ENCODE measurements at places on chromosomes 1 and 21.

- no peak for DNase-seq
Measured at GRCh38 chr1:229169399-229169798, 101.5 kb upstream of the RAB4A start.

GRCh38 chr1:46041551-46041950, 90.9 kb downstream of the PIK3R3 start:
- DNase-seq: no peak

- DNase-seq: no peak
Measured at GRCh38 chr1:54335011-54335754, 71.0 kb downstream of the SSBP3 start.

- DNase-seq: no peak
Measured at GRCh38 chr1:216457356-216457755, 34.1 kb upstream of the USH2A start.

GRCh38 chr1:43507296-43508295, 23.1 kb upstream of the PTPRF start:
- no peak for DNase-seq

DNA sequence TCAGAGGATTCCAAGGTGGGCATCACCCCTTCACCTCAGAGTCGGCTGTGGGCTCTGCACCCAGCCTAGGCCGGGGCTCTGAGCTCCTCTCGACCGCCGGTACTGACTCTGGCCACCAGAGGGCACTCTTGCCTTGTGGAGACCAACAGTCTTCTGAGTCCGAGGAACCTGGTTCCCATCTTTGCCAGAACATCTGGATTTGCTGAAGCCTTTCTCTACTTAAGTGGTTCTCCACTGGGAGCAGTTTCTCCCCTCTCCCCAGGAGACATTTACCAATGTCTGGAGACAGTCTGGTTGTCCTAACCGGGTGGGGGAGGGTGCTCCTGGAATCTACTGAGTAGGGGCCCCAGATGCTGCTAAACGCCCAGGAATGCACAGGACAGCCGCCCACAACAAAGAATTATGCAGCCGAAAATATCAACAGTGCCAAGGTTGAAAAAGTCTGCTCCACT, 9.4 kb downstream of the ETV3L start:
- peak; percentile 82 for DNase-seq

DNA sequence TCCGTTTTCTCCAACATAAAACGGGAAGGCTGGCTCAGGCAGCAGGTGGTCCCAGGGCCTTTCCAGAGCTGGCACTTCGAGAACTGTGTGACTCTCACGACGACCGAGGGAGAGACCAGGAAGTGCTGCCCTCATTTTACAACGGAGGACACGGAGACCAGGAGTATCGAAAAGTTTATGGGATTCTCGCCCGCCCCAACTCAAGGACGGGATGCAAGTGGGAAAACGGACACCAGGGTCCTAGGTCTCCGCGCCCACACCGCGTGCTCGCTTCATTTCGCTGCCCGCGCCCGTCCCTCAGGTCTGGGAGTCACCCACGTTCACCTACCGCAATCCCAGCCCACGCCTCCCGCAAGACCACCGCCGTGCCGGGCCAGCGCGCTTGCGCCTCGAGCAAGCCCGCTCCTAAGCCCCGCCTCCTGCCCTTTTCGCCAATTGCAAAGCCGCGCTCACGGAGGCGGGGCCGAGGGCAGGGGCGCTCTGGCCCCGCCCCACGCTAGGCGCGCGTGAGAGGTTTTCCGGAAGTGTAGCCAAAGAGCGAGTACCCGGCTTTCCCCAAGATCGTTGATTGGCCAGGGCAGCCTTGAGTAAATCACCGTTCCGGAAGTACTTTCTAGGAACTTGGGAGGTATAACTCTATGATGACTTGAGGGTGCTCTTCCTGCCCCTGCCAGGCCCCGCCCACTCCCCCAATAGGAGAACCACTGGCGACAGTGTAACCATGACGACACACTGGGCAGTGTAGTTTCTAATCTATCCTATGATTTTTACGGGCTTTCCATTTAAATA, at the start of gene PARS2:
PARS2 (minus strand) TSS at position 391 of the 789 bp plus-strand sequence. CDS start 5,362 bp downstream, outside the sequence.
- peak; percentile 99 for DNase-seq

DNA sequence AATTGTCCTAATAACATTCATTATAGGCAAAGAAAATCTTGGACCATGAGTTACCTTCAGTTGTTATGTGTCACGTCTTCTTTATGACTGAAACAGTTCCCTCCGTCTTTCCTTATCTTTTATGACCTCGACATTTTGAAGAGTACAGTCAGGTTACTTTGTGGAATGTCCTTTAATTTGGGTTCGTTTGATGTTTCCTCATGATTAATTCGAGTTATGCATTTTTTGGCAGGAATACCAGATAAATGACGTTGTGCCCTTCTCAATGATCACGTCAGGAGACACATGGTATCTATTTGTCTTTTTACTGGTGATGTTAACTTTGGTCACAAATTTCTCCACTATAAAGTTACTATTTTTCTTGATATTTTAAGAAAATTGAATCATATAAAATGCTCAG, 17.3 kb upstream of the KLF17 start:
- no peak for DNase-seq

DNA sequence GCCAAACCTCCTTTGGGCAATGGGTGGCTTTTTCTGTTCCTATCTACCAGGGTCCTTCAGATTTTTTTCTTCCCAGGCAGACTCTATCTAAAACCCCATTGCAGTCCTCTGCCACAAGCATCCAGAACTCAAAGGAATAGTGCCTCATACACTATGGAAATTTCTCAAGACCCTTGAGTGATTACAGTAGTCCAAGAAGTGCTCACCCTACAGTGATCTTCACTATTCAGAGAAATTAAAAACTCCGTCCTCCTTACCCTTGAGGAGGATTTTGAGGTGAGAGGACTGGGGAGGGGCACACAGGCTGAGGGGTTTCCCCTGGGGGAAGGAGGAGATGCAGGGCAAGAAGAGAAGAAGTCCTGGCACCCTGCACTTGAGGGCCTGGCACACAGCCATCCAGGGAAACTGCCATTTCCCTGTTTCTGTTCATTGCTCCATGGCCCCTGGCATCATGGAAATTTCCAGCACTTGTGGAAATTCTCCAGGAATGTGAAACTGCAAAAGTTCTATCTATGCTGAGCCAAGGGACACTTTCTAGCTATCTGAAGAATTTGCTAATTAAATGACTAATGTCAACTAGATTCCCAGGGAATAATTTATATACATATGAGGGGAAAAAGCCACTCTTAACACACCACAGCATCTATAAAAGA, 102.5 kb upstream of the ATP1B1 start:
- DNase-seq: no peak

GRCh38 chr1:162487241-162487640, 10.4 kb upstream of the UHMK1 start:
- DNase-seq: no peak

GRCh38 chr1:43066578-43066977, 105.5 kb downstream of the EBNA1BP2 start:
- no peak for DNase-seq

GRCh38 chr1:206826394-206826793, 39.0 kb upstream of the IL20 start:
- no peak for DNase-seq

DNA sequence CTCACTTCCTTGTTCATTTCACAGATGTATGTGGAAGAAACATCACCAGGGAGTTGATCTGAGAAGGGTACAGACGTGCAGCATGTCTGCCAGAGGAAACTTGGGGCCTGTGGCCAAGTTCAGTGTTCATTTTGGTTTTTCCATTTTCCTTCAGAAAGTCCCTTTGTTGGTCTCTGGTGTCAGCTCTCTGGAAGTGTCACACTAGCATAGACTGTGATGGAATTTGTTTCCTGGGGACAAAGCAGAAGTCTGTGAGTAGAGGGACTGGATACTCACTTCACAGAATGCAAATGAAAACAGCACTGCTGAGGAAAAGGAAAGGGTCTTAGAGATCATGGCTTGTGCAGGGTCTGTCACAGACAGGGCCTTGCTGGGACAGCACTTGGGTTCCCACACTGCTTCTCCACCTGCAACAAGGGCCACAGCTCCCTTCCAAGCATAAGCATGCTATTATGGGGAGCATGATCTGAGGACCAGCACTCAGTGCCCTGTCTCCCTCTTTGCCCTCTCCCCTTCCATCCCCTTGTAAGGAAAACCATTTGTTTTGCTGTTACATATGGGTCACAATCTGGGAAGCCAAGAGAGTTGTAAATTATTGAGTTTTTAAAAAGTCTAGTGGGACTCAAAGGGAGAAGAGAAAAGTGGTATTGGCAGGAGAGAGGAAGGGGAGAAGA, 31.4 kb upstream of the CD84 start:
- DNase-seq: no peak

DNA sequence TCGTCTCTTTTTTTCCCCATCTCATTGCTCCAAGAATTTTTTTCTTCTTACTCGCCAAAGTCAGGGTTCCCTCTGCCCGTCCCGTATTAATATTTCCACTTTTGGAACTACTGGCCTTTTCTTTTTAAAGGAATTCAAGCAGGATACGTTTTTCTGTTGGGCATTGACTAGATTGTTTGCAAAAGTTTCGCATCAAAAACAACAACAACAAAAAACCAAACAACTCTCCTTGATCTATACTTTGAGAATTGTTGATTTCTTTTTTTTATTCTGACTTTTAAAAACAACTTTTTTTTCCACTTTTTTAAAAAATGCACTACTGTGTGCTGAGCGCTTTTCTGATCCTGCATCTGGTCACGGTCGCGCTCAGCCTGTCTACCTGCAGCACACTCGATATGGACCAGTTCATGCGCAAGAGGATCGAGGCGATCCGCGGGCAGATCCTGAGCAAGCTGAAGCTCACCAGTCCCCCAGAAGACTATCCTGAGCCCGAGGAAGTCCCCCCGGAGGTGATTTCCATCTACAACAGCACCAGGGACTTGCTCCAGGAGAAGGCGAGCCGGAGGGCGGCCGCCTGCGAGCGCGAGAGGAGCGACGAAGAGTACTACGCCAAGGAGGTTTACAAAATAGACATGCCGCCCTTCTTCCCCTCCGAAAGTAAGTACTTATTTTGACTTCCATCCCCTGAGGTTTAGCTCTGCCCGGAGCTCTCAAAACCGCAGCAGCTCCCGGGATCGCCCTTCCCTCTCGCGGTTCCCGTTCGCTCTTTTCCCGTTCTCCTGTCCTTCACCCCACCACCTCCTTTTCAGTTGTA, 1.5 kb downstream of the TGFB2 start:
- no peak for DNase-seq

GRCh38 chr1:240027059-240027462, 64.6 kb upstream of the FMN2 start:
- DNase-seq: peak; percentile 62

- no peak for DNase-seq
Measured at GRCh38 chr1:228170666-228171065, 5.1 kb downstream of the IBA57 start.

DNA sequence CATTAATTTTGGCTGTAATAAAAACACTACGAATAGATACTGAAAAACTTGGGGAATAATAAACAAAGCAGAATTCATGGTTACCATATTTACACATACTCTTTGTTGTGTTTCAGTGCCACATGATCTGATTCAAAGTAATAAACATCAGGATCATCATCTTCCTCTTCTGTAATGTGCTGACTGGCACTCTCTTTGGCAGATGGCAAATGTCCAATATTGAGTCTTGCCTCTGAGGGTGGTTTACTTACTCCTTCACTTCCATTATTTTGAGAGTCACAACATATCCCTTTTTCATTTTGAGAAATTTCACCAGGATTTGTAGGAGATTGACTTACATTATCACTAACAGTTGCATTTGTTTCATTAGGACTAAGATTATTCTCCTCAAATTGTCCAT, 50.7 kb downstream of the ZZZ3 start:
- DNase-seq: no peak

DNA sequence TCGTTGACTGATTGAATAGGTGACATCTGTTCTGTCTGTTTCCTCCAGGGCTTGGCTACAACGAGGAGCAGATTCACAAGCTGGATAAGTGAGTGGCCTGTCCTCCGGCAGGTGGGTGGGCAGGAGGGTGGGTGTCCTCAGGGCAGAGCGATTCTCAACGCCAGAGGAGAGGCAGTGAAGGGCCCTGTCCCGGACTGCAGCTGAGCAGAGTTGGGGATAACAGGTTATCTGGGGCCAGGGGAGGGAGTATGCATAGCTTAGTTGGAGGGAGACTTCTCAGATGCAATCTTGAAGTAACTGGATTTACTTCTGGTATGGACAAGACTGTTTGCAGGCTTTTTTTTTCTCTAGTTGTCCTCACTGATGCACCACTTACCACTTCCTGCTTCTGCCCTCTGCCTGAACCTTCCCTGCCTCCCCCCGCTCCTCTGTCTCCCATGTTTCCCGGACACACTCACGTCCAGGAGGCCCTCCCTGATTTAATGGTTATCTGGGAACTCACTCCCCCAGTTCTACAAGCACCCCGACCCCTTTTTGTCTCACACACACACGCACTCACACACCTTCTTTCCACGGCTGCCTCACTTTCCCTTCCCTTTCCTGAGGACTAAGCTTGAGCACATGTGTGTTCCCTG, 16.4 kb upstream of the RASSF5 start:
- no peak for DNase-seq

DNA sequence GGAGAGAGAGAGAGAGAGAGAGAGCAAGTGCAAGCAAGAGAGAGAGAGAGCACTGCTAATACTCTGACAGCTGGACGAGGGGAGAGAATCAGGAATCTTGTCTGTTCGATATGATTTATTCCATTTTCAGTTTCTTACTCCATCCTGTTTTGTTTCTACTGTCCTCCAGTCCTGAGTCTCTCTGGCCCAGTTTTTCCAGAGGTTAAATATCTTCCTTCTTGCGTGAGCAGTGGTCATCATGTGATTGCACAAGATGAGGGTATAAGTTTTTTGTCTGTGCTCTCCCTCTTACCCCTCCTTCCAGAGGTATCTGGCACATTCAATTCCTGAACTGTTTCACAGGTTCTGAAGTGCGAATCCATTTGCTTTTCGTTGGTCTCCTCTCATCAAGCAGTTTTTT, 16.8 kb downstream of the UBE2U start:
- no peak for DNase-seq

GRCh38 chr1:66731170-66731865, 20.9 kb upstream of the DYNLT5 start:
- DNase-seq: no peak

GRCh38 chr1:3664700-3665375, 12.5 kb downstream of the TP73 start:
- no peak for DNase-seq

GRCh38 chr1:83762039-83762365, 236.9 kb downstream of the TTLL7 start:
- DNase-seq: no peak

DNA sequence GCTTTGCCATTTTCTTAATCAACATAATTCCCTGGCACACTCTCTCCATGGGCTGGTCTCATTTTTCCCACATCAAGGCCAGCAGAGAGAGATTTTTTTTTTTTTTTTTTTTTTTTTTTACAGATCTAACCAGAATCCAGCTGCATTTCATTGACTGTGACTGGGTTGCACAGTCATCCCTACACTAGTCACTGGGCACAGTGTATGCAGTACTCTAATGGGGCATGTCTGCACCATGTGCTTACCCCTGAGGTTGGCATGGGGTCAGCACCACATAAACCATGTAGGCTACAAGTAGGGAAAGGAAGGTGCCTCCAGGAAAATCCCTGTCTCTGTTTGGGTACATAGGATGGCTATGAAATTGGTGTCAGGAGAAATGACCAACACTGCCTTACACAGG, 64.1 kb upstream of the LRP8 start:
- no peak for DNase-seq

DNA sequence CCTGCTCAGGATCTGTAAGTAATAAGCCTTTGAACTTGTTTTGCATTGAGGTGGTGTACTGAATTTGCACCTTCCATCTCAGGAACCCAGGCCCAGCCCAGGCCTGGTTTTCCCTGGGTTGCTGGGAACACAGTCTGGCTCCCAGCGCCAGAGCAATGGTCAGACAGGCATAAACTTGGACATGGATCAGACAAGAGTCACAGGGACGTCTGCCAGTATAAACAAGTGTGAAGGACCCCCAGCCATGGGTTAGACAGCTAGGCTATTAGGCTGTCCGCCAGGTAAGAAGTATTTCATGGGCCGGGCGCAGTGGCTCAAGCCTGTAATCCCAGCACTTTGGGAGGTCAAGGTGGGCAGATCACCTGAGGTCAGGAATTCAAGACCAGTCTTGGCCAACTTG, 5.5 kb downstream of the IFNLR1 start:
- no peak for DNase-seq

Data from NCI-H1436 (cell line).